ENCODE measurements at places on chromosomes 3 and 15.

DNA sequence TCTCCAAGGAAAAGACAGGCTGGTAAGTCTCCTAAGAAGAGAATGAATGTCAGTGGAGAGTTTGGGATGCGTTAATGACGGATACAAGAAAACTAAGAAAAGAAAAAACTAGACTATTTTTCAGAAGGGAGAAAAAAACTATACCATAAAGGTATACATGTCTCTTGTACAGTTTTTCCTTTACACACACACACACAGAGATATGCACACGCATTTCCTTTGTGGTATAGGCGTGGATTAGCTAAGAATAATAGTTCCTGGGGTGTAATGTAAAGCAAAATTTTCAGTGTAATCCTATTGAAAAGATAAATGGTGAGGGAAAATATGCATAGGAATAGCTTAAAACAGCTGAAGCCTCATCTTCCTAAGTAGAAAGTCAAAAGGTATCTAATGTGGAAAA is 36.3 kb downstream of the GABPB1 start:
- no peak for DNase-seq

DNA sequence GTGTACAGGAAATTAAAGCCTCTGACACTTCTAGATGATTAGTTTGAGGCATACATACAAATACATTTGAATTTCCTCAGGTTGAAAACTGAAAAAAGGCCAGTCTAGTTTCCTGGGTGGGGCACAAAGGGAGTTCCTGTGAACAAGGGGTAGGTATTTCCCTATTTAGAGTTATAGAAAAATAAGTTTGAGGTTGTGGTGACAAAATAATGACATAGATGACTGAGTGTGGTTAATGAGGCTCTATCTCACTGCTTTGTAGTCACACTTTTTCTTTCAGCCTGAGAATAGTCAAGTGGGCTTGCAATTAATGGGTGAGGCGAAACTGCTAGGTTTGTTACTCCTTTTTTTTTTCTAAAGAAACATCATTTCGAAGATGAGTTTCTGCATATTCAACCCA is 4.3 kb downstream of the SLCO3A1 start:
- DNase-seq, result no peak

- DNase-seq, result no peak
These were observed 204.1 kb downstream of the ARRDC4 start for GRCh38 chr15:98164571-98164970.

- no peak for DNase-seq
These were observed 84.9 kb upstream of the ACP3 start for GRCh38 chr3:132232231-132232792.

- DNase-seq, result no peak
These were observed 288.7 kb downstream of the NR2F2 start for GRCh38 chr15:96619174-96619573.

DNA sequence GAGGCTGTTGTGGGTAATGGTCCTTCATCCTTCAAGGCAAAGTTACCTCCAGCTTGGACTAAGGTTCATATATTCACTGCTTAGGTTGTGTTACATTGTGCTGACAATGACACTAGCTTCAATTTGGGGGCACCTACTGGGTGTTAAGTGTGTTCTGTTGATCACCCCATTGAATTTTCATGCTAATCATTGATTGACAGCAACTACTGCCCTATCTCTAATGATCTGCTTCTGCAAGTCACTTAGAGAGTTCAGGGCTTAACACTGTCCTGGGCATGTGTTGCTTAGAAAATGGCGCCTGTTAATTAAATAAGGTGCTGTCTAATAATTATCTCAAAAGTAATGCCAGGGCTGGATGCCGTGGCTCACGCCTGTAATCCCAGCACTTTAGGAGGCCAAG is 3.4 kb downstream of the FLNB start:
- DNase-seq, result no peak

DNA sequence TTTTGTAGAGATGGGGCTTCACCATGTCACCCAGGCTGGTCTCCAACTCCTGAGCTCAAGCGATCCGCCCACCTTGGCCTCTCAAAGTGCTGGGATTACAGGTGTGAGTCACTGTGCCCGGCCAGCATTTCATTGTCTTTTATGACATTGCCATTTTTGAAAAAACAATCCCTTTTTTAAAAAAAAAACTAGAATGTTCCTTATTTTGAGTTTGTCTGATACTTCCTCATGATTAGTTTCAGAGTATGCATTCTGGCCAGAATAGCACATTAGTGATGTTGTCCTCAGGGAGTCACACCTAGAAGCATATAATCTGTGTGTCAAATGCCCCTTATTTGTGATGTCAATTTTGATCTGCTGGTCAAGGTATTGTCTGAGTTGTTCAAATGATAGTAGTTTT is 21.2 kb upstream of the NMD3 start:
- DNase-seq, result no peak

DNA sequence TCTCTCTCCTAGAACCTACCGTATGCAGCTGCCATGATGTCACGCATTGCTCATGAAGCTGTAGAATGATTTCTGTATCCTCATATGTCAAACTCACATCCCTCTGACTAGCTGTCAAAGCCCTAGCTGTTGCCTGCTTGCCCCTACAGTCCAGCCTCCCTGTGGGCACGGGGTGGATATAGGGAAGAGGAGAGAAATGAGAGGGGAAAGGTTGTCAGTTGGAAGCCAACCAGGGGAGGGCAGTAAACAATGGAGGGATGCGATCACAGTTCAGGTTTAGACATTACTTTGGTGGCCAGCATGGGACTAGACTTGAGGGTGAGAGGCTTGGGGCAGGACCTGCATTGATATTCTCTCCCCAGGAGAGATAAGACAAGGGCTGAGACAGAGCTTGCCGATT is 1.7 kb upstream of the HDGFL3 start:
- no peak for DNase-seq

GRCh38 chr15:40357723-40358470 is at the start of gene DISP2:
Gene DISP2, plus strand, starts transcription at chr15:40358219. Its CDS starts 103 bp downstream, at chr15:40358322.
- DNase-seq, result peak; percentile 92

GRCh38 chr15:90691982-90692773 is 25.0 kb upstream of the BLM start:
- DNase-seq, result no peak

DNA sequence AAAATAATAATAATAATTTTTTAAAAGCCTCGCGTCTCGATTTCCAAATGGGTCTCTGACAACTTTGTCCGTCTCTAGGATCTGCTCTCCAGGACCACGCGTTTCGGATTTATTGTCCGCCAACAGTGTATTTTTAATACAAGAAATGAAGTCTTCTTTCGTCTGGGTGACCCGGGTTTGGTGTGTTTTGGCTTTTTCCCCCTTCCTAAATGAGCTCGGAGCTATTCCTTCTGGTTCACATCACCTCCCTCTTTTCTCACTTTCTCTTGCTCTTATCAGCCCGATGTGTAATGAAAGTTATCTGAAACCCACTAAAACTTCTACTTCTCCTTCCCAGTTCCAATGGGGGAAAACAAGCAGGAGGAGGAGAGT is 516.7 kb downstream of the MECOM start:
- DNase-seq, result no peak

DNA sequence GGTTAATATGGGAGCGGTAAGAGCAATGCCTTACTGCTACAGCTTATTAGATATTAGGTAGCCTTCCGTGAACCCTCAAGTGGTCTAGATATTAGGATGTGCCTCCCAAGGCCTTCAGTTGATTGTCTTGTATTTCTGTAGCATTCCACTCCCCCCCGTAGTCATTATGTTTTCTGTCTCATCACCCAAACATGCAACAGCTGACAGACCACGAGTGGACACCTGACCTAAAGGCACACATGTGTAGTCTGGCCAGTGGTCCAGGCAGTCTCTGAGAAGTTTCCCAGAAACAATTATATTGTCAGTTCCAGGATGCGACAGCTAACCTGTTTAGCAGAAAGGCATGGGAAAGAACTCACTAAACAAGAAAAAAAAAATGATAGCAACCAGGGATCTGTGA is 1000.9 kb downstream of the AGBL1 start:
- DNase-seq, result no peak

DNA sequence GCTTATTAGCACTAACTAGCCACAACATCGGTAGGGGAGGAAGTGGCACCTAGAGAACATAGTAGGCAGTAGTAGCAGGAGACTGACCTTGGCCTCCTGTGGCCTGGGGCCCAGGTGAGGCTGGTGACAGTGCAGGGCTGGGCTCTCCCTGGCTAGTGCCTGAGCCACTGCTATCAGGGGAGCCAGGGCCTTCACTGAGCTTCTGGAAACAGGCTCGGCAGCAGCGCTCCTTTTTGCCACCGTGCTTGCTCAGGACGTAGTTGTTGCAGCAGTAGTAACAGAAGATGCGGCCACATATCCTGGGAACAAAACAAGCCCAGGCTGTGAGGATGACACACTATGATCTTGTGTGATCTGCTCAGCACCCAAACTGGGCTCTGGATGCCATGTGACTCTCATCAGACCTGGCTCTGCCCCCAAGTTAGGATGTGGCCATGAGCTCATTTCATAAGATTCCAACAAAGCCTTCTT is 15.1 kb downstream of the CXCR6 start:
- DNase-seq, result no peak
